ENCODE measurements at places on chromosomes 12 and 14.

- DNase-seq, result no peak
Measured at GRCh38 chr14:101055776-101056374, 152.4 kb upstream of the RTL1 start.

DNA sequence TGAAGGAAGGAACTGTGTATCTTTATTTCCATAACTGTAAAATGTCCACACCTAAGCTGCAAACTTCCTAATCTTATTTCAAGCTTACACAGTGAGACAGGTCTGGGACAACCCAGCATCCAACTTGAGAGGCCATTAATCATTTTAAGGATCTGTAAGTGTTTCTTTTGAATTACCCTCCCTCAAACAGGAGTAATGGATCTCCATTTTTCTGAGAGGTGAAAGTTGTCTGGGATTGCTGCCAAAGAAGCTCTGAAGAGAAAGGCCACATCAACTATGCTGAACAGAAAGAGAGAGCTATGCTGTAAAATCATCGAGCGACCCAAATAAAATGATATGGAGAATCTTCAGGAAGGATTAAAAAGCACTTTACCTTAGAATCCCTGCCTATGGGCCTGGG lies 131.7 kb upstream of the CPNE8 start:
- no peak for DNase-seq

- peak; percentile 79 for DNase-seq
Measured at GRCh38 chr12:52044292-52044983, 6.8 kb upstream of the NR4A1 start.

- no peak for DNase-seq
Measured at GRCh38 chr12:104600036-104600712, 143.4 kb downstream of the CHST11 start.

DNA sequence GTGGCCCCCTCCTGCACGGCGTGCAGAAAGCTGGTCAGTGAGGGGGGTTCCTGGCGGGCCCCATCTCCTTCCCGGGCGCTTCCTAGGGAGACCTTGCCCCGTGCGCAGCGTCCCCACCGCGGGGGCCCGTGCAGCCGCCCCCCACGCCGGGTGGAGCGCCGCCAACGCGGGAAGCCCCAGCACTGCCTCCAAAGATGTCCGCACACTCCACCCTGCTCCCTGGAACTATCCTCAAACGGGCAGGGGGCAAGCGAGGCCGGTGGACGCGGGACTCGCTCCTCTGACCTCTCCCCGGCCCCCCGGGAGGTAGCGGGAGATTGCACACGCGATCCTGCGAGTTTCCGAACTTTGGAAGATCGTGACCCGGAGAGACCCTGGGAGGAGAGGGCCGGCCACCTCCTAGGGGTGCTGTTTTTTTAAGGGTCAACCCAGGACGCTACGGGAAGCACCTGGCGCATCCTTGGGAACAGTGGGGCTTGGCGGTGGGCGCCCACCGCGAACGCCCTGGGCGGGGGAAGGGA lies 1.5 kb upstream of the FZD10 start:
- DNase-seq, result no peak

- no peak for DNase-seq
Measured at GRCh38 chr12:56520048-56520447, 1.6 kb upstream of the RBMS2 start.

GRCh38 chr14:73760598-73761586 lies 46.7 kb upstream of the PNMA1 start:
- DNase-seq, result no peak

GRCh38 chr12:96053476-96054243 lies 18.3 kb upstream of the LTA4H start:
- no peak for DNase-seq

DNA sequence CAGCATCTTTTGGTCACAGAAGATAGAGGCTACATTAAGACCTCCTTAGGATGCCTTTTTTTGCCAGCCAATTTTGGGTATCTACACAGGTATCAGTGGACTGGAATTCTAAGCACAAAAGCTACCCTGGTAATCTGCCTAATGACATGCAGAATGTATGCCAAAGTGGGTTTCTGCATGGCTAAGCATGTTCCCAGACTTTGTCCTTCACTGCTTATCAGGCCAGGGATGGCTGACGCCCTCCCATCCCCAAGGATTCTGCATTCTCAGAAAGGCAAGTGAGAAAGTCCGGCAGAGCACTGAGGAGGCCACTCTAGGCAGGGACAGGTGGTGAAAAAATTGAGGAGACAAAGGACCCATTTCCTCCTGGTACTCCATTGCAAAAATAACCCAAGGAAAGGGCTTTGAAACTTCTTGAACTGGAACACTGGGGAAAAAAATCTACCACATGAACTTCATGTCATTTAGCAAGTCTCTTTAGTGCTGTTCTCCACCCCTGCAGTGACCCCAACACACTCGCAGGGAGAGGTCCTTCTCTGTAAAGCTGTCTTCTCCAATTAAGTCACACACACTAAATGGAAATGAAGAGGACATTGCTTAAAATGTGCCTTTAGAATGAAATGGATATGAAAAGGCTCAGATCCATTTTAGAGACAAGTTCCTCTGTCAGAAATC lies 91.7 kb upstream of the MAX start:
- DNase-seq, result no peak

DNA sequence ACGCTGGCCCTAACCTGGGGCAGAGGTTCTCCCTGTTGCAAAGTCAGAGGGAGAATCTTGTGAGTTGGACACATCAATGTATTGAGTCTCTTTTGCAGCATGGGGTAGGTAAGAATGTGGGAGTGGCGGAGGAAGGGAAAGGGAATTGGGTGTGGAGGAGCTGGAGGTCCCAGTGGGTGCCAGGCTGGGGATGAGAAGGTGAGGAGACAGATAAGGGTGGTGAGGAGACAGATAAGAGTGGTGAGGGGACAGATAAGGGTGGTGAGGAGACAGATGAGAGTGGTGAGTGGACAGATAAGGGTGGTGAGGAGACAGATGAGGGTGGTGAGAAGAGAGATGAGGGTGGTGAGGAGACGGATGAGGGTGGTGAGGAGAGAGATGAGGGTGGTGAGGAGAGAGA lies 72.9 kb upstream of the SFSWAP start:
- DNase-seq, result no peak

- DNase-seq, result no peak
Measured at GRCh38 chr12:132723015-132723763, 12.5 kb downstream of the PGAM5 start.

DNA sequence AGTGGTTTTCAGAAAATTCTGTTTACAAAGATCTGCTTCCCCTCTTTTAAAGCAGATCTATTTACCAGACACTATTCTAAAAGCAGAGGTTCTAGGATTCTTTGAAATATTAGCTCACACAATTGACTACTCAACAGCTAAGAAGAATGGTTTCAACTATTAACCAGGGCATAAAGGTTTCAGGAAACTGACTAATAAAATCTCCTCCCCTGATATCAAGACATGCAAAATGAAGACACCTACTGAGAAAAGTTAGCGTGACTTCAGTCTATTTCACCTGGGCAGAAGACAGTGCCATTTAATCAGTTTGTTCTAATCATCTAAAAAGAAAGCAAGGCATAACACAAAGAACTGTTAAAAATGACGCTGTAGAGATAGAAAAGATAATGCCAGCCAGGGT lies 22.2 kb downstream of the DAD1 start:
- no peak for DNase-seq

GRCh38 chr14:93709249-93709648 lies 79.0 kb downstream of the PRIMA1 start:
- DNase-seq, result no peak

DNA sequence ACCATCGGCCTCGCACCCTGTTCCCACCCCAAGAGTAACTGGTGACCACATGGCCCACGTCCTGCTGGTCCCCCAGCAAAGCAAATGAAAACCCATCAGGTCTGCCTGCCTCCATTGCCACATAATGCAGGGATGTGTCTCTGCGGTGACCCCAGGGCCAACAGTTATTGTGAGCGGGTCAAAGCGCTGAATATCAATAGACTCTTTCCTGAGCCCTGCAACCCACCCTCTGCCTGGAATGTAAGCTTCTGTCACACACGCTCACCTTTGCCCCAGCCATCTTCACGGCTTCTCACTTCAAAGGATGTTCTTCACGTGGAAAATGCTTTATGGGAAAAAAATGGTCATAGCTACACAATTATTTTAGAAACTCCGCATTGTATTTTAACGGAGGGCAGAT lies 63.9 kb downstream of the FZD10 start:
- no peak for DNase-seq

DNA sequence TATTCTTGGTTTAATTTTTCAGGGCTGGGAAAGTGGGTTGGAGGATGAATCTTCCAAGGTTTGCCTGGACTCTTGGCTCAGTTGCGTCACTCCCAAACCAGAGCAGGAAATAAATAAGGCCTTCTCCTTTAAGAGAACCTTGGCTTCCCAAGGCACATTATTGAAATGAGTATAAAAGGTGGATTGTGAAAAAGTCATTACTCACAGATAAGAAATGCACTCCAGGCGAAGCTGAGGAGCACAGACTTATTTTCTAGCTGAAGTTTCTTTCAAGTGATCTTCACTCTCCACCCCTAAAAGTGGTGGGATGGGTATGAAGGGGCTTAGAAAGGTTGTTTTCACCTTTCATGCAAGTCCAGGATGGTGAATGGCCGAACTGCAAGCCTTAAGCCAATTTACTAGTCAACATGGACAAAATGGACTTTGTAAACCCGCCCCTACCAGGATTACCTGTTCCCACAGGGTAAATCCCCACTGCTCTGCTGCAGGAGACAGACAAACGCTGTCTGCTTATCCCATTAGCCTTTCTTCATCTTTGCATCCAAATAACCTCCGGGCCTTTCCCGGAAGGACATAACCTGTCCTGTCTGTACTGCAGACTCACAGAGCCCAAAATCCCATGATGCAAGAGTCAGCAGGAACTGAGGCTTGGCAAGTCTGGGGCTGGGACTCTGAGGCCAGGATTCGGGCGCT lies 207.6 kb downstream of the BCL11B start:
- DNase-seq, result no peak

DNA sequence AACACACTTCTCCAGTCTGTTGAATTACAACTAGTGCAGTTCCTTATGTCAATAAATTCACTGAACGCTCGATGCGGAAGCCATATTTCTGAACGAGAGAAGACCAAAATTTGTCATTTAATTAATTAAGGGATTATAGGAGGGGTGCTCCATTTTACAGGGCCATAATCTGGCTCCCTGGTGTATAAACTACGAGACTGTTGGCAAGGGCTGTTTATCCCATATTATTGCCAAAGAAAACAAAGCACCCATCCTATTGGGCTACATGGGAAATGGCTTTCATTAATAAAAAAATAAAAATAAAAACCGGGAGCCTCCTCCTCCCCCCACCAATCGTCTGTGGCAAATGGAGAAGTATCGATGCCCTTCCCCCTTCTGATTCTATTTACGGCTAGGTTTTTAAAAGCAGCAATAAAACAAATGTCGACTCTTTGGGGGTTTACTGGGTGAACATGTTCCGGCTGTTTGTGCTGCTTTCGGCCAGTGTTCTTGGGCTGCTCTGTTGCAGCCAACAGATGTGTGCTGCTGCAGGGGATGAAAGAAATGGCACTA lies 24.8 kb downstream of the ATF7 start:
- DNase-seq, result peak; percentile 71

- no peak for DNase-seq
Measured at GRCh38 chr12:9256341-9256740, 48.1 kb upstream of the PZP start.

GRCh38 chr14:58796242-58797009 lies 158.7 kb downstream of the DACT1 start:
- DNase-seq, result no peak

DNA sequence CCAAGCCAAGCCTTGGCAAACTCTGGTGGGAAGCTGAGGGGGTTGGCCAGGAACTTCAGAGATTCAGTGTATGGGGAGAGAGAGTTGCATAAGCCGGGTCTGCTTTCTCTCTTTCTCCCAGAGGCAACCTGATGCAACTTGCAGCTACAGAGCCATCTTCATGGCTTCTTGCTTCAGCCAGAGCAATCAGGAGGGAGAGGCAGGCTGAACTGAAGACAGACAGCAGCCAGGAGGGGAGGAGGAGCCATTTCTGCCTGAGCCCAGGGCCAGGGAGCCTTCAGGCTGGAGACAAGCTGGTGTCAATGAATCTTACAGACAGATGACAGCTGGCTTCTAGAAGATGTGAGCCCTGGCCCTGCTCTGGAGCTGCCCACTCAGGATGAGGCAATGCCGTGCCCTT lies 18.7 kb downstream of the NPC2 start:
- DNase-seq, result no peak

GRCh38 chr14:55449116-55449515 lies 8.7 kb upstream of the TBPL2 start:
- no peak for DNase-seq

DNA sequence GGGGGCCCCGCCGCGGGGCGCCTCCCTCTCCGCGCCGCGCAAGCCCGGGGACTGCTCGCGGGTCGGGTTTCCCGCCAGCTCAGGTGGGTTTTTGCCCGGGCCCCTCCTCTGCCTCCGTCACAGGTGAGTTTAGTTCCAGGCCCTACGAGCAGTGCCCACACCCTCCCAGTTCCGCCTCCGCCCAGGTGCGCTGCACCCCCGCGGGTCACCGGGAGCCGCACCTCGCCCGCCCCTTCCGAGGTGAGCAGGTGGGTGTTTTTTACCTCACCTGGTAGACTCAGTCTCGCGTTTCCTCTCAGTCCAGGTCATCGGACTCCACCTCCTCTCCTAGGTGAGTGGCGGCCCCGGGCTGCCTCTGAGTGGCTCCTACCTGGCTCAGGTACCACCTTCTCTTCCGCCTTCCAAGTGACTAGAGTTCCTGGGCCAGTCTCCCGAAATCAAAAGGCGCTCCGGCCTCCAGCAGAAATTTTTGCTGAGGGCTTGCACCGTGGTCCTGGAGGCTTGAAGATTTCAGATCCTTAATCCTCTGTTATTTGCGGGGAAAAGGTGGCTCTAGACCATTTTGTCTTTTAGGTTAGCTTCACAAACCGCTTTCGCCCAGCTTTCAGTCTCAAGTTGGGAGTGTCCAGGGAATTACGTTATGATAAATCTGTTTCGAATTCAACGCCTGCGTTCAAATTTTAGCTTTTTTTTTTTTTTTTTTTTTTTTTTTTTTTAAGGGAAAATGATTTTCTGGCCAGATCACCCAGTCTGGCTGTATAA lies at the start of gene TMEM30B:
TMEM30B (minus strand) TSS at position 153 of the 762 bp plus-strand sequence. CDS start 191 bp downstream, outside the sequence.
- no peak for DNase-seq

GRCh38 chr14:75607044-75607443 lies 28.6 kb downstream of the FLVCR2 start:
- no peak for DNase-seq

- no peak for DNase-seq
Measured at GRCh38 chr14:76716285-76716684, 45.0 kb upstream of the VASH1 start.

GRCh38 chr12:68381476-68382219 lies 49.5 kb upstream of the MDM1 start:
- DNase-seq, result no peak

DNA sequence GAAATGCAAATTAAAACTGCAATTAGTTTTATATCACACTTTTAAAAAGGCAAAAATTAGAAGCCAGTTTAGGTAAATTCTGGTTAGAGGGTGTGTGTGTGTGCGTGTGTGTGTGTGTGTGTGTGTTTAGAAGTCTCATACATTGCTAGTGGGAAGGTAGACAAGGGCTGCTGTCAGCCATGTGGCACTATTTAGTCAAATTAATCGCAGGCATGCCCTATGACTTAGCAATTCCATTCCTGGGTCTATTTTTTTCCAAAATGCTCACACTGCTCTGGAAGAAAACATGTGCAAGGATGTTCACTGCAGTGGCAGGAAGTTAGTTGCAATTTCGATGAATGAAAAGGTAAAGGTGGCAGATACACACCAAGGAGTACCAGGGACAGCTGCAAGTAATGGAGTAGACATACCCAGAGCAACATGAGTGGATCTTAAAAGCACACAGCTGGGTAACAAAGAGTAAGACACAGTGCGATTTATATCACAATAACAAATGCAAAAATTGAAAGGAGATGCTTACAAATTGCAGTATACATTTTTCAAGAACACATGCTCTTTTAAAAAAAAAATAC lies 11.6 kb downstream of the CAPZA3 start:
- DNase-seq, result no peak

- no peak for DNase-seq
Measured at GRCh38 chr14:86815341-86815740, 1177.6 kb downstream of the GALC start.

Data from globus pallidus (tissue), 1 donor.